ENCODE measurements at places on chromosomes 2 and 18.

DNA sequence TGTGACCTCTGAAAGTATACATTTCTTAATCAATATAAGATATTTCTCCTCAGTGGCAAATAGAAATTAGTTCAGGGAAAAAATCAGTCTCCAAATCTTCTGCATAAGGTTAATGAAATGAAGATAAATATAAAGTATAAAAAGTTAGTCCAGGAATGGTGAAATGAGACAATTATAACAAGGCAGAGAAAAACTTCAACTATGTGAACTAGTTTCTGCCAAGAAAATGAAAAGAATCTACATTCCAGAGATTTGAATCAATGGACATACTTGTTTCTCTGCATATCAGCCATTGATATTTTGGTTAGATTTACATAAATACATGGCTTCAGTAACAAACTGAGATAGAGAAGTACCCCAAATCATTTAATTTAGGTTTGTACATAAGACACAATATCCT is 249.0 kb downstream of the EXOC6B start:
- DNase-seq: no peak

- DNase-seq: no peak
Observed at GRCh38 chr18:7104649-7105048, 12.9 kb downstream of the LAMA1 start.

DNA sequence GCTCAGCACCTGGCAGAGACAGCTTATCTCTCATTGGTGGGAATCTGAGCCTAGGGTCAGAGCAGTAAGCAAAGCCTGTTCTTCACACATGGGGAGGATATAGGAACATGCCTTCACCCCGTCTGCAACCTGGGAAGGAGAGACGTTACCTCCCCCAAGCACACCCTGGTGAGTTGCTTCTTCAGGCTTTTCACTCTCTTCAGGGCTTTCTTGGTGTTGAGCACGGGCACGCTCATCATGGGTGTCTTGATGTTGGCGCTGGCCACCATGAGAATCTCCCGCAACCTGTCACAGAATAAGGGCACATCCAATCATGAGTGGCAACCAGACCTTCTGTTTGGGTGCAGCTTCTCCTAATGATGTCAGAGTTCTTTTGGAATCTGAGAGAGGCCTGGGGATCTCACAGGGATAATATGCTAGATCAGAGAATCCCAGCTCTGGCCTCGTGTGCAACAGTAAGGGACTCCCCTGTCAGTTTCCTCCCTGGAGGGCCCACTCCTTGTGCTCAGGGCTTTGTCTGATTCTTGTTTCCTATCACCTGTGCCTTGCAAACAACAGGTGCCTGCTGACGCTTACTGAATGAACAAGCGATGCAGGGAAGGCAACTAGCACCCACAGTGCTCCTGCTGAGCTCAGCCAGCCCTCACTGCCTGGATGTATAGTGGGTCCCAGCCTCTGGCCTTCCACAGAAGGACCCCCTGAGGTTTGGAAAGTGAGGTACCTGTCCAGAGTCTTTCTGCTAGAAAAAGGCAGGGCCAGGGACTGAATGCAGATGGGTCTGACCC is 66.3 kb downstream of the POLR1A start:
- no peak for DNase-seq

- DNase-seq: no peak
Observed at GRCh38 chr2:9306911-9307310, 100.3 kb downstream of the ASAP2 start.

GRCh38 chr2:232951891-232952290 is 61.2 kb downstream of the NGEF start:
- DNase-seq: no peak

- DNase-seq: no peak
Observed at GRCh38 chr2:229180658-229181057, 90.4 kb downstream of the PID1 start.

- DNase-seq: no peak
Observed at GRCh38 chr2:230888824-230889400, 24.2 kb downstream of the ITM2C start.

- DNase-seq: no peak
Observed at GRCh38 chr2:158817588-158817987, 22.5 kb downstream of the DAPL1 start.

DNA sequence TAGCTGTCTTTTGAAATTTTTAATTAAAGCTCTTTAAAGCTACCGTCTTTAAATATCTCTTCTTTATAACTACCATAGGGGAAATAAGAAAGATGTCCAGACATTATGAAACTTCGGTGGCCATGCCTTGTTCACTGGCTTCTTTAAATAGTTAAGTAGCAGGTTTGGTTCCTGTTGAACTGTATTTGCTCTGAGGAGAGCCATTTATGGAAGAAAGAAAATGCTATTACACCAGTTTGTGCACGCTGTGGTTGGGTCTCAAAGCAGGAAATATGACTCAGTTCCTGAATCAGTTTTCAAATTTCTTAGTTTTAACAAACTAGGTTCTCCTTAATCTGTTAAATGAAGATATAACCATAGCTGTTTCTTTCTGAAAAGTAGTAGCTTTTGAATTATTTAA is 12.2 kb downstream of the ARPC2 start:
- DNase-seq: no peak

DNA sequence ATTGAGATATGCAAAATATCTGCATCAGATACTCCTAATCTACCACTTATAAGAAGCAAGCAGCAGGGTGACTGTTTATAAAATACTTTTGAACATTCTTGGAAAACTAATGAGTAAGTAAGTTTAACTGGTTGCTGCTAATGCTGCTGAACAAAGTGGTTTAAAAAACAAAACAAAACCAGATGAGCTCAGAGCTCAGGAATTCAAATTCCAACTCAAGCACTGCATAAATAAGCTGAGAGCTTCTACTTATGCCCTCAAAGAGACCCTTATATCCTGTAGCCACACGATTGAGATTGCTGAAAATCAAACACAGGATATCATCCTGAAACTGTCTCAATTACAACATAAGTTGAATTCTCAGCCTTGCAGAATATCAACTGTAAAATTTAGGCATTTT is 62.3 kb upstream of the NYAP2 start:
- DNase-seq: no peak
